ENCODE measurements at places on chromosomes 16 and 17.

DNA sequence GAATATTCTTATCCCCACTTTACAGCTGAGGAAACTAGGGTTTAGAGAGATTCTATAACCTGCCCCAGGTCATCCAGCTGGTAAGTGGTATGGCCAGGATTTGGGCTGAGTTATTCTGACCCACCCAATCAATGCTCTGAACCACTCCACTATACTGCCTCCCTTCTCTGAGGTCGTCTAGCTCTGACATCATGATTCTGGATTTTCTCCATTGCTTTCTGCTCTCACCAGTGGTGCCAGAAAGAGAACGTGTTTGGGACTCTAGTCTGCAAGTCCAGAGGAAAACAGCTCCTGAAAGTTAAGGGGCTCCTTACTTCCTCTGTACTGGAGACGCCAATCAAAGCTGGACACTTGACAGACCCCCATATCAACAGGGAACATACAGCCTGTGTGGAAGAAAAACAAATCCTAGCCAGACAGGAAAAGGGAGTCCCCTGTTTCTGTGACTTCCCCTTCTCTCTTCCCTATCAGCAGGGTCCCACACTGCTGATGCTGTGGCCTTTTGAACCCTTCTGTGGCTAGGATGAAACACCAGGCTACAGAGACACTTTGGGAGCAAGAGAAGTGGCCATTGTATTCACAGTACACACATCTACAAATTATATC, 6.0 kb upstream of the EZH1 start:
- peak; percentile 14 for DNase-seq

DNA sequence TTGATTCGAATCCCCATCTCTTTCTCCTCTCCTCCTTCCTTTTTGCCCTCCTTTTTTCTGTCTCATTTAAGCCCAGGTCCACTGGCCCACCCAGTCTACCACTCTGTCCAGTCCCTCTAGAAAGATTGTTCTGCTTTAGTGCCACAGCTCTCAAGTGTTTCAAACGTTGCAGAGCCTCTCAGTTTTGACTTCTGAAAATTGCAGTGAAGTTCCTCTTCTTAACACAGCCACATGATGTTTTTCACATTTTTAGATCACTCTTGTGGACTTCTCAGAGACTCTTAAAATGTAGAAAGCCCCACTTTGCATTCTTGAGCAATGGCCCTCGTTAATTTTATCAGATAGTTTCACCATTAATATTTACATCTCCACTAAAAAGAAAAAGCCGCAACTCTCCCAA, 253.1 kb downstream of the HAPSTR1 start:
- DNase-seq: no peak

DNA sequence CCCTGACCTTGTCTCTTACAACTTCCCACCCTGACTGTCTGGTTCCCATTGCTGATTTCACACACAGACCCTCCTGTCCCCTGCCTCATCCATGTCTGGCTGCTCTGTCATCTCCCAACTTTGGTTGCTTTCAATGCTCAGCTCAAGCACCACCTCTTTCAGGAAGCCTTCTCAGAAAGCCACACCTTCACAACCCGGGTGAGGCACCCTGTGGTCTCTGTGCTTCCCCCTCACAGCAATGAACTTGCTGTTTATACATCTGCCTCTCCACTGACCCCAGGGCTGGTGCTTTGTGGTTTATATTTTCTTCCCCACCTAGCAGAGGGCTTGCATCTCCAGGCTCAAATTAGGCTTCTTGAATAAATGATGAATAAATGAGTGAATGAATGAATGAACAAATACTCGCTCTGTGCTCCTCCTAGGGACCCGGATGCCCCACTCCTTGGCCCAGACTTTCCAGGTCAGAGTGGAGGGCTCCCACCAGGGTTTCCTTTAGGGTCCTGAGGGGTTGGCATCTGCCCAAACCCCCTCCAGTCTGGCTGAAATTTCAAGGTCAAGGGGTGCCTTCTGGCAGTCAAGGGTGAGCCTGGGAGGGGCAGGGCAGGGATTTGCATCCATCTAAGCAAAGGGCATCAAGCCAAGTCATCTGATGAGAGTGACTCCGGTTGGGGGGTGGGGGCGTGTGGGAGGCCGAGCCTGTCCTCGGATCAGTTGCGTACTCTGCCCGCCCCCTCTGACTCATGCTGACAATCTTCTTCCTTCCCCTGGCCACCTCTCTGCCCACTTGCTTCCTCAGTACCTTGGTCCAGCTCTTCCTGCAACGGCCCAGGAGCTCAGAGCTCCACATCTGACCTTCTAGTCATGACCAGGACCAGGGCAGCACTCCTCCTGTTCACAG, at the start of gene ITGAX:
ITGAX (plus strand) TSS at position 783 of the 898 bp plus-strand sequence; CDS start at position 862, 79 bp downstream.
- DNase-seq: no peak

- DNase-seq: peak; percentile 85
Measured at GRCh38 chr17:76681222-76682137, 29.3 kb downstream of the MXRA7 start.

- peak; percentile 67 for DNase-seq
Measured at GRCh38 chr17:42891539-42892152, 9.0 kb upstream of the G6PC1 start.

GRCh38 chr17:8957721-8958120, 7.8 kb downstream of the PIK3R5 start:
- DNase-seq: no peak

DNA sequence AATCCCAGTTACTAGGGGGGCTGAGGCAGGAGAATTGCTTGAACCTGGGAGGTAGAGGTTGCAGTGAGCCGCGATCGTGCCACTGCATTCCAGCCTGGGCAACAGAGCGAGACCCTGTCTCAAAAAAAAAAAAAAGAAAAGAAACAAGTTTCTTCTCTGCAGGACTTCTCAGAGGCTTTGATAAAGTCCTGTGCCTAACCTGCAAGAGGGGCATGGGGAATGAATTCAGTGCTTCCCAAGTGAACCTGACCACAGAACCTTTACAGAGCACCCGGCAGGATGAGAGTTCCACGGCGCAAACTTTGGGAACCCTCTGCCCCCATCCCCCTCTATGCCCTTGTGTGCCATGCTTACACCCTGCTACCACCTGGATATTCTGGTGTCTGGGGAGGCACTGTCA, 17.9 kb downstream of the ITGB4 start:
- DNase-seq: no peak

GRCh38 chr17:49104511-49105074, 28.0 kb upstream of the B4GALNT2 start:
- no peak for DNase-seq

- DNase-seq: no peak
Measured at GRCh38 chr16:48963306-48963705, 318.3 kb downstream of the CBLN1 start.

GRCh38 chr16:89320782-89321501, 103.4 kb downstream of the ZNF778 start:
- peak; percentile 68 for DNase-seq
